ENCODE measurements at places on chromosomes 6 and 20.

DNA sequence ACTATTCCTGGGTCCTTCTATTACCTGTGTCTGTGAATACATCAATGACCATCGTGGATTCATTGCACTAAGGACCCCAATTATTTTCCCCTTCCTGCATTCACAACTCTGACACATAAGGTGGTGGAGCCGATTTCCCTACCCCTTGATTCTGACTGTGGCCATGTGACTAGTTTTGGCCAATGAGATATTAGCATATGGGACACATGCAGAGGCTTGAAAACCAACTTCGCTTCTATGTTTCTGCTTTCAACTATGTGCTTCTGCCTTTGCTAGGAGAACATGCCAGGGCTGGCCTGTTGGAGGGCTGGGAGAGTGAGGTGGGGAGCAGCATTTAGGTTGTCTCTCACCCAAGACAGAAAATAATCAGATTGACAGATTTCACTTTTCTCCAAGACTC lies 483.1 kb upstream of the JAG1 start:
- DNase-seq, result no peak

GRCh38 chr6:14425805-14426204 lies 308.2 kb downstream of the CD83 start:
- DNase-seq, result no peak

GRCh38 chr6:26534681-26535465 lies 3.3 kb upstream of the HMGN4 start:
- no peak for DNase-seq

- no peak for DNase-seq
These were observed 4.3 kb downstream of the SDCBP2 start for GRCh38 chr20:1324598-1325172.

GRCh38 chr6:14375930-14376329 lies 258.4 kb downstream of the CD83 start:
- no peak for DNase-seq

DNA sequence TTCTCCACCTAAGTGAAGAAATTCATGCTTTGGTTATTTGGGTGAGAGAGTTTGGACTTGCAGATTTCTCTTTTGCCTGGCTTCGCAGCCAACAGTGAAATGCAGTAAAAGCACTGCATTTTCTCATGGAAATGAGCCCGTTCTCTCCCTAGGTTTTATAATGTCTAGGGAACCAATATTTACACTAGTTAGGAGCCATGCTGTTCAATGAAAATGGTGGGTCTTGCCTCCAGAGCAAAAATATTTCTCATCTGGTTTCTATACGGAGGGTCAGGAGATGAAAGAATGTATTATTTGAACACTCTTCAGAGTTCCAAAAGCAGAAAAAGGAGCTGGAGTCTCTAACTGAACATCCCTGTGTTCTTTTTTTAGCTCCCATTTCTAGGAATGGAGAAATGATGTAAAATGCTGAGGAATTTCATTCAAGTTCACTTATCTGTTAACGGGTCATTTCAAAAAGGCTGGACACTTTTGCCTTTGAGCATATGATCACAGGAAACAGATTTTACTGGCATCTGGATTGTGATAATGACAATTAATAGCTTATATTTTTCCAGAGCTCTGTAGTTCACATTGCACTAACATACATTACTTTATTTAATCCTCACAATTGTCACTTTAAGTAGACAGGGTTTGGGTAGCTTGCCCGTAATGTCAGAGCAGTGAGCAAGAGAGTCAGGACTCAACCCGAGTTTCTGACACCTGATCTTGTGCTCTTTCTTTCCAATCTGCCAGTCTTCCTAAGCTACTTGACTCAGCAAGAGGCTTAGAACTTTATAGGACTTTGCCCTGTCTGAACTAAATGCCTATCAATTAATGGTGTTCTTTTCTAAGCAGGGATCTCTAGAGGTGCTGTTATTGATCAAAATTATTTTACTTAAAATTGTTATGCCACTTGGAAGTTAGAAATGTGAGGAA lies 78.0 kb downstream of the PPP1R14C start:
- no peak for DNase-seq

GRCh38 chr6:42201382-42201781 lies 6.6 kb upstream of the GUCA1B start:
- no peak for DNase-seq

DNA sequence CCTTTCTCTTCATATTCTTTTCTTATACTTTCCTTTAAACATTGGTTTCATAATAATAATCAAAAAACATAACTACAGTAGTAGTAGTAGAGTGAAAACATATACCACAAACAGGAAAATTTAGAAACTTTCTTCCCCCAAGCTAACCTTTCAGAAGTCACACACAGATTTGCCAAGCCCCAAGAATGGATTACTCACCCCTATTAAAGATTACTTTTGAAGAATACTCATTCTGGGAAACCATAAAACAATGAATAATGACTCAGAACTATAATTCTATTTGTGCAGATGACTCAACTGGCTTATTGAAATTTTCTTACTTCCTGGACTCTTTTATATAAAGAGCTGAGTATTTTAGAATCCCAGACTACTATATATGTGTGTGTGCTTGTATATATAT lies 119.4 kb upstream of the GJE1 start:
- no peak for DNase-seq
